ENCODE measurements at places on chromosomes 7 and 10. TPM values are rescaled to one million over a fixed set of nuclear protein-coding genes. Genes with fewer than 3 reads are reported as not detected.

RARRES2 gene
- 33.5 TPM for total RNA-seq

MSS51 gene
- total RNA-seq = 2.5 TPM

HABP2 gene
- 2.0 TPM for total RNA-seq

SPDYE2 gene
- total RNA-seq = not detected

PNPLA8 gene
- 21.3 TPM for total RNA-seq

KCNMA1 gene
- 155 TPM for total RNA-seq

All from stomach (tissue), 19 donors.